ENCODE measurements at places on chromosomes 5 and 9.

DNA sequence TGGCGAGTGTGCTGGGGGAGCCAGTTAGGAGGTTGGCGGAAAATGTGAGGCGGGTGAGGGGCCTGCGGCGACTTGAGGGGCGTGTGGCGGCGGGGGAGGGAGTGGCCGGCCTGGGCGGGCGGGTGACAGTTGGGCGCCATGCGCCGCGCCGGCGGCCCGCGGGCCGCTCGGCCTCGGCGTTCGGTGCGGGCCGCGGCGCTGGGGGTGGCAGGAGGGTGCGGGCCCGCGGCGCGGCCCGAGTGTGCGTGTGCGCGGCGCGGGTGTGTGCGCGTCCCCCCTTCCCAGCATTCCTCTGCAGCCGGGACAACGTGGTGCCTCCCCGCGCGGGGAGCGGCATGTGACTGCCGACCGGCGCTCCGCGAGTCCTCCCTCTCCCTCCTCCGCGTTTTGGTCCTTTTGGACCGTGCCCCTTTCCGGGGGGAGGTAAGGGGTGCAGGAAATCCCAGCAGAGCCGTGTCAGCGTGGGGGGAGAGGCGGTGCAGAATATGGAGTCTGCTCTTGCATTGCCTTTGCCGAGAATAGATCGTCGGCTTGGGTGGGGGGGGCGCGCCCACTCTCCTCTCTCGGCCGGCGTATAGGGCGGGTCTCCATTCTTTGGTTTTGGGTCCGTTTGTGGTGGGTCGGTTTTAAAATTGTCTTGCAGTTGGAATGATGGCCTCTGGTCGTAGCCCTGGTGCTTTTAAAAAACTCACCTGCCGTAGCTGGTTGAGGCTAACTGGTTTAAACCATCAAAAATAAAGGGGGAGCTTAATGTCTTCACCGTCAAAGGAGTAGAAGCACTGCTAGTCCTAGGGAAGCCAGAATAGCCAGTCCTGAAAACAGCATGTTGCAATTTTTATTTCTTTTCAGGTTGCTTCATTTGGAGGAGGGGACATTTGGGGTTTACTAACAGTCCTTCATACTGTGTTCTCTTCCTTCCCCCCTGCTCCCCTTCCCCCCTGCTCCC, 2.0 kb downstream of the LARP1 start:
- peak; percentile 59 for DNase-seq

GRCh38 chr9:17520268-17521064, 58.4 kb upstream of the SH3GL2 start:
- DNase-seq, result no peak

GRCh38 chr5:97044052-97044451, 98.4 kb downstream of the LIX1 start:
- DNase-seq, result no peak

- DNase-seq, result no peak
Measured at GRCh38 chr9:135088348-135088978, 995 bp downstream of the OLFM1 start.

DNA sequence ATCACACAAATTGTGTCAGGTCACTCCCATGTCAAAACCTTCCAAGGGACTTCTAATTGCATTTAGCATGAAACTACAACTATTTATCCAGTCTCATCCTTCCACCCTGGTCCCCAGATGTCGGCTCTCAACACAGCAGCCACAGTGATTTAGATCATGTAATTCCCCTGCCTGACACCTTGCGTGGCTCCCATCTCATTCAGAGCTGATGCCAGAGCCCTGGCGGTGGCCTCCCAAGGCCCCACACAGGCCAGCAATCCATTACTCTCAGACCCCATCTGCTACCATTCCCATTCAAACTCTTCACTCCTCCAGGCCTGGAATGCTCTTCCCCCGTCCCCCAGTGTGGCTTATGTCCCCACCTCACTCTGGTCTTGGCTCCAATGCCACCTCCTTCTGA, 2.4 kb downstream of the SLC35D2 start:
- no peak for DNase-seq

DNA sequence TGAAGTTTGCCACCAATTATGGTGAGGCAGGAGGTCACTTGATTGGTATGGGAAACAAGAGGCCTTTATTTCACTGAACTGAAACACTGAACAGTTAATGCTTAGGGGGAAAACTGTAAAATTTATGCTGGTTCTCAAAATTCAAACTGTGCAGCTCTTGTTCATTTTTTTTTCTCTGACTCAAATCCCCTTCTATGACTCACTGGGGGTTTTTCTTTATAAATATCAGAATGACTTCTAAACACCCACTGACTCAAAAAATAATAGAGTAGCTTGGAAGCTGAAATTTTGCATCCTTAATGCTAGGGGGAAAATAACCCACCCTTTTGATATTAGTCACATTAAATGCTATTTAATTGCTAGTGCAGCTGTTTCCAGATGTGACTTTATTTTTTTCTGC, 24.1 kb upstream of the OTP start:
- no peak for DNase-seq

DNA sequence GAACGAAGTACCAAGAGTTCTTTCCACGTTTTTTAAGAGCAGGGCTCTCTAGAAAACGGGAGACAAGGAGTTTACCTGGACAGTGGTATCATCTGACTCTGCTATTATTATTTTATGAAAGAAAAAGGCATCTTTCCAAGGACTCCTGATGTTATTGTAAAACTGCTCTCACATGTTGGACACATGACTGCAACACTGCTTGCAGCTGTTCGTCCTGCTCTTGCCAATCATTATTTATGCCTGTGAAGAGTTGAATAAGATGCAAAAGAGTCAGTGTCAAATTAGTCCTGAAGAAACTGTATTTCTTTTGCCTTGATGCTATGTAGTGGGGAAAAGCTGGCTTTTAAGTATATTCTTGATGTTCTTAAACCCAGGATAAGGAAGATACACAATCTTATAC, 284.5 kb upstream of the PTGER4 start:
- no peak for DNase-seq

- DNase-seq, result no peak
Measured at GRCh38 chr5:60372786-60373185, 327.2 kb downstream of the DEPDC1B start.

DNA sequence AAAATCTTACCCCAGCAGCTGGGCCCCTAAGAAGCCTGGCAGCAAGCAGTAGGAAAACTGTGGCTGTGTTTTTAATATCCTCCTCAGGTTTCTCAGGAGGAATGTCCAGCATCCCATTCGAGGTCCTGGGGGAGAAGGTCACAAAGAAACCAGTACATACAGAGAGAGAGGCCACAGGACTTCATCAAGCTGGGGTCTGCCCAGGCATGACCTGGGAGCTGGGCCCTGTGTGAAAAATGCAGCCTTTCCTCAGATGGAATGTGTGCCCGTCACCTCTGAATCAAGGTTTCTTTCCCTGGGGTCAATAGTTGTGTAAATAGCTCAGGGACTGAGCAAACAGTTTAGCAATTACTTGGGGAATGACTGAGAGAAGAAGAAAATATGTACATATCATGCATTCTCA, 33.9 kb upstream of the RAD23B start:
- DNase-seq, result no peak

DNA sequence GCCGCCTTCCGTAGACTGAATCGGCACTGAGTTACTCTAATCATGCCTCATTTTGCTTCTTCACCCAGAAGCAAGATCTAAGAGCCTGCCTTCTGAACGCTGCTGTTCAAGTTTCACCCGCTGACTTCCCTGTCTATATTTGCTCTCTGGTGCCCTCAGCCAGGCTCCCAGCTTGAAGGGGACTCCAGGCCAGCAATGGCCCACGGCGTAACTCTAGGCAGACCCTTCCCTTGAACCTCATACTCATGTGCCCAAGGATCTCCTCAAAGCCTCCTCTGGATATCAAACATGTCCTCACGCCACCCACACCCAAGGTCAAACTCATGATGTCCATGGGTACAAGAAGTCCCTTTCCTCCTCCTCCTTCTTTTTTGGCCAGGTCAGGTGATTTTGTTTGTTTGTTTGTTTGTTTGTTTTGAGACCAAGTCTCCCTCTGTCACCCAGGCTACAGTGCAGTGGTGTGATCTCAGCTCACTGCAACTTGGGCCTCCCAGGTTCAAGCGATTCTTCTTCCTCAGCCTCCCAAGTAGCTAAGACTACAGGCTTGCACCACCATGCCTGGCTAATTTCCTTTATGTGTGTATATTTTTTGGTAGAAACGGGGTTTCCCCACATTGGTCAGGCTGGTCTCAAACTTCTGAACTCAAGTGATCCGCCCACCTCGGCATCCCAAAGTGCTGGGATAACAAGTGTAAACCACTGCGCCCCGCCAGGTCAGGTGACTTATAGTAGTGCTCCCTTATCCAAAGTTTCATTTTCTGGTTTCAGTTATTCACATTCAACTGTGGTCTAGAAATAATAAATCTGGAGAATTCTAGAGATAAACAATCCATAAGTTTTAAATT, 239.0 kb downstream of the SYK start:
- no peak for DNase-seq

DNA sequence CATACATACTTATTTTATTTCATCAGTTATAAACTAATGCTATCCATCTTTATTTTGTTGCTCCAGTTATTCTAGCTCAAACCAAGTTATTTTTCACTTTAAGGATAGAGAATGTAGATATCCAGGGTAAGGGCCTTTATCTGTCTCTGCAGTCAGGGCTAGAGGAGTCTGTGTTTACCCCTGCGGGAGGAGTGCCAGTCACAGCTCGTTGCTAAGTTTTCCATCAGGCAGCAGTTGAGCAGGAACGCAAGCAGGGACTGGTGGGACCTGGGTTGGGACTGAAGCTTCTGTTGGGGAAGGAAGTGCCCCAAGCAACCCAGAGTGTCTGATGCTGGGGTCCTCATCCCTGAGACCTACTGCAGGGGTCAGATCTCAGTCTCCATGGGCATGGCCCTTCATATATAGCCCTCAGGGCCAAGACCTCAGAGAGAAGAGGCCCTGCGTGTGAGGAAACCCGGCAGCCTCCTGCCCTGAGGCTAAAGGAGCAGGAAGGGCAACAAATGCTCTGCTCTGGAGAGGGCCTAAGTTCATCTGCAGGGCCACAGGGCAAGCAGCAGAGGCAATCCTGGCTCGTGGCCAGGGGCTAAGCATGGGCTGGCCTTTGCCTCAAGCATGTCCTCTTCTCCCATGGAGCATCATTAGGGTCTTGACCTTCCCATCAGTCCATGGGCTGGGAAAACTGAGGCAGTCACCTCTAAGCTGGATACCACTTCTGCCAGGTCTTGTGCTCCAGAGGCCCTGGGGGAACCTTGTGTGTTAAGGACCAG, 6.6 kb downstream of the SLC22A4 start:
- no peak for DNase-seq

DNA sequence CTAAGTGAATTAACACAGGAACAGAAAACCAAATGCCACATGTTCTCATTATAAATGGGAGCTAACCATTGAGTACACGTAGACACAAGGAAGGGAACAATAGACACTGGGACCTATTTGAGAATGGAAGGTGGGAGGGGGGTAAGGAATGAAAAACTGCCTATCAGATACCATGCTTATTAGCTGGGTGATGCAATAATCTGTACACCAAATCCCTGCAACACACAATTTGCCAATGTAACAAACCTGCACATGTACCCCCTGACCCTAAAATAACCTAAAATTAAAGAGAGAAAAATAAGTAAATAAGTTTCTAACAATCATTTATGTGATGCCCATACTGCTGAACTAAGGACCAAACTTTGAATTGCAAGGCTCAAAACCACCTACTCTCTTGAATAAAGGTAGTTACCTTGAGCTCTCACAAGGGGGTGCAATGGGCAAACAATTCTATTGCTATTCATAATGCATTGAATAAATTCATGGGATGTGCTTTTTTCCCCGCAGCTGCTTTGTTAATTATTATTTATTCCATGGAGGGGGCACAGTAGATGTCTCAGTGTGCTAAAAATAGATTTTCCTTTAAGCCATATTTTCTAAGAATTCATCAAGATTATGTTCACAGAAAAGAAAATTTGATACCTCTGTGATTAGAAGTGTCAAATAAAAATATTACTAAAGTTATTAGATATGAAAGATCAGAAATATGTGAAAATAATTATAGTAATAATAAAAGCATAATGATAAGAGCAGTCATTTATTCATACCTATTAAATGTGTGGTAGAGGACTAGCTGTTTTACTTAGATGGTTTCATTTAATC, 76.2 kb upstream of the PTPN3 start:
- DNase-seq, result no peak

- no peak for DNase-seq
Measured at GRCh38 chr9:134052941-134053340, 14.9 kb downstream of the BRD3 start.

DNA sequence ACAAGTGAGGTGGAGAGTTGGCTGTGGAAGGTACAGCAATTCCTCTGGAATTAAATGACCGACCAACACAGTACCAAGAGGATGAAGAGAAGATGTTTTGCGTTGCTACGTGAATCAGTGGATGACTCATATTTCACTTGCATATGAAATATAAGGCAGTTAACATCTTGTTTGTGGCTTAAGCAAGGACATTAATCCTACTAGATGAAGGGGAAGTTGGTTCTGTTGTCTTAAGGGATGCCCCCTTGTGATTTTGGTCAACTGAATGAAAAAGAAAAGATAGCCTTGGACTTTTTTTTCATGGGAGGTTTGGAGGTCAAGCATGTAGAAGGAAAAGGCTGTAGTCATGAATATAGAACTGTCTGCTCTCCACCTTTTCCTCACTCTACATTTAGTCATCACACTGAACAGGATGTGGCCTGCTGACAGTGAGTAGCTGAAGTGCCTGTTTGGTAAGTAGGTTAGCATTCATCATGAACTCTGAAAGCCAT, 33.9 kb downstream of the VLDLR start:
- DNase-seq, result peak; percentile 22

- DNase-seq, result no peak
Measured at GRCh38 chr5:14882658-14883580, 11.3 kb upstream of the ANKH start.

DNA sequence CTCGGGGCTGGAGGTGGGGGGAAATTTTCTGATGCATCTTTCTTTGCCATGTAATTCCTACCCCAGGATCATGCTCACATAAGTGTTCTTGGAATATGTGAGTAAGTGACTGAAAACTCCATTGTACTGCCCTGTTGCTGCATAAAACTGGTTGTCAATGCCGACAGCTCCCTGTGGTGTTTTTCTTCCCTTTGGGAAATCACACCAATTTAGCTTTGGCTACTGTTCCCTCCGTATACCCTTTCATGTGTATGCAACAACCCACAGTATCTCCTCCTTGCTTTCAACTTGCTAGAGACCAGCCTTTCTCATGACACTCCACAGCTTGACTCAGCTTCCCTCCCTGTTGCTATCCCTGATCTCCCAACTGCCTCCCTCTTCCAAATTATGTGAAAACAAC, 240.6 kb downstream of the TRIM32 start:
- no peak for DNase-seq

- DNase-seq, result no peak
Measured at GRCh38 chr9:137672907-137673791, 54.3 kb downstream of the EHMT1 start.

- no peak for DNase-seq
Measured at GRCh38 chr5:80798633-80799032, 143.8 kb upstream of the DHFR start.

DNA sequence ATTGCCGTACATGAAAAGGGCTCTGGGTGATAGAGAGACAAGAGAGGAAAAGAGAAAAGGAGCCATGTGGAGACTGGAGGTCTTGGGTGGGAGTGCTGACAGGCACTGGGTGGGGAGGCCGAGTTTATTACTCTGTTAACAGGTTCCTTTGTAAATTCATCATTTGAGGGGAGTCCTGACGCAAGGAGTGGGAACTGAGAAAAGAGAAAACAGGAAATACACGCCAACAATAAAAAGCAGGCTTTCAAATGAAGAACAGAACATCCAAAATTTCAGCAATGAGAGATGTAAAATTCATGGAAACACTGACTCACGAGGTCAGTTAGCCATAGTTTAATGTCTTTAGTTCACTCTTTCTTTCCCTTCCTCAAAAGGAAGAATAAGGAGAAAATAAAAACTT, 342.8 kb downstream of the TMEM167A start:
- no peak for DNase-seq

- DNase-seq, result no peak
Measured at GRCh38 chr5:150778517-150779396, at the start of gene SMIM3. Gene SMIM3, plus strand, starts transcription at chr5:150778757. Its CDS starts 16,684 bp downstream, at chr5:150795441.
